ENCODE measurements at places on chromosomes 6 and 20. TPM values are rescaled to one million over a fixed set of nuclear protein-coding genes. Genes with fewer than 3 reads are reported as not detected.

Gene CALHM4
- not detected for total RNA-seq

Gene TPD52L1
- total RNA-seq, result 26.8 TPM

Gene TRAPPC3L
- total RNA-seq, result not detected

Gene ZNF165
- 3.0 TPM for total RNA-seq

Gene RIPOR3
- 1.3 TPM for total RNA-seq

- no peaks in the 10 kb centered on the region for H3K27me3 ChIP-seq
- no peaks in the 10 kb centered on the region for H3K36me3 ChIP-seq
Measured at GRCh38 chr6:19895866-19896692, 58.9 kb downstream of the ID4 start.

- DNase-seq, result no peak
- H3K4me1 ChIP-seq, result no peaks in the 10 kb centered on the region
- H3K27me3 ChIP-seq, result no peaks in the 10 kb centered on the region
- H3K27ac ChIP-seq, result no peak overlapping the region
- no peak overlapping the region for H3K4me3 ChIP-seq
Measured at GRCh38 chr20:41889844-41890224, 271.7 kb upstream of the CHD6 start.

DNA sequence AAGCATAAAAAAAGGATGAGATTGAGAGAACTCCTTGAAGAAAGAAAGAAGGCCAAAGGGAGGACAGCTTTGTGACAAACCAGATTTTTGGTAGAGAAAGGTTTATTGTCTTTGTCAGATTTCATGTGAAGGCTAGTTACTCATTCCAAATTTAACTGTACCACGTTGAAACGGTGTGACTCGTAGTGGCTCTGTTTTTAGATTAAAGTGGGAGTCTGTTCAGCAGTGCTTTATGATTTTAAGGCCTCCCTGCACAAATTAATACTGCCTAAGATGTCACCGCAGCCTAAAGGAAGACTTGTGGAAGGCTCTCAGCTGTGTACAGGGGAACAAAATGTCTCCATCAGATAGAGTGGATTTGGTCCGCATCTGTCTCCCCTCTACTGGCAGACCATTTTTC, 35.9 kb downstream of the CDC40 start:
- no peaks in the 10 kb centered on the region for H3K4me1 ChIP-seq
- DNase-seq, result no peak
- no peak overlapping the region for H3K4me3 ChIP-seq

DNA sequence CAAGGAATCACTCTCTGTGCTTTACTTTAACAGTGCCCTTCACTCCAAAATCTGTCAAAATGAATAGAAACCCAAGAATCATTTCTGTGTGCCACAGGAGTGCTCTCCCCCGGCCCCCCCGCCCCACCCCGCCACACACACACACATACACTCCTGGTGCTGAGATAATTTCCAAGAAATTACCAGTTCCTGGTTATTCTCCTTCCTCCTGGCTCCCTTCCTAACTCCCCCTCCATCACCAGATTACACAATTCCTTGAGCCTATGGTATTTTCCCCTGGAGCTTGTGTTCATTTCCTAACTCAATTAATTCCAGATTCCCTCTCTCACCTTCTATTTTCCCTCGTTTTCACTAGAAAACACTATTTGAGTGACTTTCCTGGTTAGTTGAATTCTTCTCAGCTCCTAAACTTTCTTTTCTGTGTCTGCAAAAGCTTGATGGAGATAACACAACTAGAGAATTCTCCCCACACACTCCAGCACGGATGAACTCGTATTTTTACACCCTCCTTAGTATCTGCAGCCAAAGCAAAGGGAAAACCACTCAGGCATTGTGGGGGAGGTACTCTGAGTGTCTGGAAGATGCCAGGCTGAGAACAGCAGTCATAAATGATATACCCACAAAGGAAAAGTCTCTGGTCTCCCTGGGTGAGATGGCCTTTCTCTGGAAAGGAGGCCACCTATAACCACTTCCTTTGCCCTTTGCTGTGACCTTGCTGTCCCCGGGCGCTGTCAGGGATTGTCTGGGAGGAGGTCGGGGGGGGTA, 1.9 kb upstream of the SLC24A3 start:
- DNase-seq, result no peak
- H3K4me3 ChIP-seq, result no peak overlapping the region
- H3K27me3 ChIP-seq, result peaks cover 5% of the 10 kb centered on the region
- H3K36me3 ChIP-seq, result no peaks in the 10 kb centered on the region
- H3K27ac ChIP-seq, result no peak overlapping the region
- peaks cover 3% of the 10 kb centered on the region for H3K4me1 ChIP-seq

DNA sequence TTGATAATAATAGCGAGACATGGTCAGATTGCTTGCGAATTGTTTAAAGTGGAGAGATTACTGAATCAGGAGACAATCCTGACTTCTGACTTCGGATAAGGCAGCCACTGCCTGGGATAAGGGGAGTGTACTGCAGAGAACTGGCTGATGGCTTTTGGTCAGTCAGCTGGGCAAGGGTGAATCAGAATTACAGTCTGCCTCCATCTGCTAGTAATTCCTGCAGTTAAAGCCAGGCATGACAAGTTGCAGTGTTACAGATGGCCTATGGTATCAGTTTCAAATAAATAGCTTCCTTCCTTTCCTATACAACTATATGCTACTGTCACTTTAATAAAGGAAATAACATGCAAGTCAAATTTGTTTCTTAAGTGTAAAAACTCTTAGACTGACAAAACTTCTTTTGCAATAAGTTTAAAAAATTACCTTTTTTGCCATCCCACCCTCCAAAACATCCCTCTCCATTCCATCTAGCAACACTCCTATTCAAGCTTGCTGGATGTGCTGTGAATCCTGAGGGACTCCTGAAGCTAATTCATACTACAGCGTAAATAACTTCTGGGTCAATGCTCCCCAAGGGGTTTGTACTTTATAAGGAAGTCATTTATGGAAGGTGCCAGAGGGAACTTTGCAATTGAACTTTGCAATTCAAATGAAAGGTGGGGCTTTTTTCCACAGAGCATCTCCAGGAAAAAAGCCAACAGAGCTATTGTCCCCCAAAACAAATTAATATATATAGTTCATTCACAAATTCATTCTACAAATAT, 245.2 kb downstream of the ADGRB3 start:
- no peaks in the 10 kb centered on the region for H3K36me3 ChIP-seq
- no peak for DNase-seq
- H3K4me1 ChIP-seq, result no peaks in the 10 kb centered on the region
- no peaks in the 10 kb centered on the region for H3K27me3 ChIP-seq

- no peaks in the 10 kb centered on the region for H3K36me3 ChIP-seq
- peaks cover 6% of the 10 kb centered on the region for H3K4me1 ChIP-seq
- no peak overlapping the region for H3K4me3 ChIP-seq
- no peaks in the 10 kb centered on the region for H3K27me3 ChIP-seq
Measured at GRCh38 chr6:170260686-170261085, 30.2 kb downstream of the DLL1 start.

DNA sequence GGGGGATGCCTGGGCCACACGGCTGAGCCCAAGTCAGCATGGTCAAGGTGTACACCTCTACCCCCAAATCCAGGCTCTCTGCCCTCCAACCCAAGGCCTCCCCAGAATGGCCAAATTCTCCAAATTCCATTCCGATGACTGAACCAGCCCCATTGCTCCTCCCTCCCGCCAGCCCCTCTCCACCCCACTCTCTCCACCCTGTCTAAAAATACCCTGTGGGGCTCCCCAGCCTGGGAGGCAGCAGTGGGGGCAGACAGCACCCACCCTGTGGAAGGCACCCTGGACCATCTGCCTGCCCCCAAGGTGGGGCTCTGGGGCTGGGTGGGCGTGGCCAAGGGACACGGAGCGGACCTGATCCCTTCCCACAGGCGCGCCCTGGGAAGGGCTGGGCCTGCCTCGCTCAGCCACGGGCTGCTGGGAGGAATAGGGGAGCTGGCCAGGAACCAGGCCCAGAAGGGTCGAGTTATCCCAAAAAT, 11.4 kb downstream of the TEAD3 start:
- DNase-seq, result no peak
- H3K4me1 ChIP-seq, result no peaks in the 10 kb centered on the region
- no peak overlapping the region for H3K4me3 ChIP-seq
- H3K36me3 ChIP-seq, result no peaks in the 10 kb centered on the region

DNA sequence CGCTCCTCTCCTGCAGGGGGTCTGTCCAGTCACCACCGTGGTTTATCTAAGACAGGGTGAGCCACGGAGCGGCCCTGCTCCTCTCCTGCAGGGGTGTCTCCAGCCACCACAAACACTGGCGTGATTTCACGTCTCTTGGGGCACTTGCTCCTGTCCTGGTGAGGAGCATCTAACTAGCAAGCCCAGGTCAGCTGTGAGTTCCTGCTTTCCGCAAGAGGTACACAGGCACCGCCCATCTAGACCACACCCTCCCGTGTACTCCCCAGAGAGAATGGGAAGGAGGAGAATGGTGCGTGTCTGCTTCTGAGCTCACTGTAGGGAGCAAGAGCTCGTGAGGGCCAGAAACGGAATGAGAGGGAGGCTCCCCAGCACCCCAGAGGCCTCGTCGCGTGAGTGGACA, 40.7 kb downstream of the DACT2 start:
- no peaks in the 10 kb centered on the region for H3K27me3 ChIP-seq
- no peak overlapping the region for H3K27ac ChIP-seq
- DNase-seq, result no peak
- H3K4me3 ChIP-seq, result no peak overlapping the region
- peaks cover 14% of the 10 kb centered on the region for H3K4me1 ChIP-seq
- H3K36me3 ChIP-seq, result no peaks in the 10 kb centered on the region

DNA sequence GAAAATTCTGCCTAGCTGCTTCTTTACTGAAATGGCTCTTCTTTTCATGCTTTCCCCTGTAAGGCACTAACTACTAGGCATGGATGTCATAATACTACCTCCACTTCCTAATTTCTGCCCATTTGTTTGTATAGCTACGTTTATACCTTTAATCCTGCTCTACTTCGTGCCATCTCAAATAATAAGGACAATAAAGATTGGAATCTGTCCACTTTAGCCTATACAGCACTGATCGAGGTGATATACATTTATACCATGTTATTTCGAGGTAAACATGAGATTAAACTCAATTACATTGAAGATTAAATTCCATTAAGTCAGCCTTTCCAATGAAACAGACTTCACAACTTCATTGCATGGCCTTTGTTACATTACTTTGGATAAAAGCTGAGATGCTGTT, 390.6 kb upstream of the MARCKS start:
- H3K27ac ChIP-seq, result no peak overlapping the region
- no peak for DNase-seq
- H3K27me3 ChIP-seq, result no peaks in the 10 kb centered on the region
- H3K36me3 ChIP-seq, result no peaks in the 10 kb centered on the region

DNA sequence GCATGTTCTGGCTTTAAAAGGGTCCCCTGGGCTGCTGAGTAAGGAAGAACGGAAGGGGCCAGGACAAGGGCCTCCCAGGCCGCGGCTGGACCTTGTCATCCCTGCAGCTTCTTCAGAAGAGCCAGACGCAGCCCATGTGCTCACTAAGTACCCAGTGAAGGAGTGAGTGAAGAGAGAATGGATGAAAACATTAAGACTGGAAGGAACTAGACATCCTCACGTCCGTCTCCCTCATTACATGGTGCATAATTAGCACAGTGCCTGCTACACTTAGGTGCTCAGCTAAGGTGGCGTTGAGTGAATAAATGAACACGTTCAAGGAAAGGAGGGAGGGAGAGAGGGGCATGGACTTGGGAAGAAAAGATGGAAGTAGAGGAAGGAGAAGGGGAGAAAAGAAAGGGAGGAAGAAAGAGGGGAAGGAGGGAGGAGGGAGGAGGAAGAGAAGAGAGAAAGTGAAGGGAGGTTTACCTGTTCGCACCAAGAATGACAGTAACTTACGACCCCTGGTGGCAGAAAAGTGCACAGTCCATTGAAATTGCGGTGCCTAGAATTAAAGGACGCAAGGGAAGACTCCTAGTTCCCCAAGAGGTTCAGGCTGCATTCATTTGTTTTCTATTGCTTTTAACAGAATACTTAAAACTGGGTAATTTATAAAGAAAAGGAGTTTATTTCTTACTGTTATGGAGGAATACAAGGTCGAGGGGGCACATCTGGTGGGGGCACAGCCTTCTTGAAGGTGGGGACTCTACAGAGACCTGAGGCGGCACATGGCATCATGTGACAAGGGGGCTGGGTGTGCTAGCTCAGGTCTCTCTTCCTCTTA, 8.0 kb downstream of the TP53RK start:
- peak; percentile 72 for DNase-seq
- H3K27ac ChIP-seq, result no peak overlapping the region
- no peaks in the 10 kb centered on the region for H3K36me3 ChIP-seq
- H3K4me3 ChIP-seq, result no peak overlapping the region
- H3K4me1 ChIP-seq, result peaks cover 11% of the 10 kb centered on the region
- H3K27me3 ChIP-seq, result no peaks in the 10 kb centered on the region

GRCh38 chr6:56445818-56446217, 196.9 kb downstream of the DST start:
- peaks cover 9% of the 10 kb centered on the region for H3K4me1 ChIP-seq
- no peak for DNase-seq
- H3K36me3 ChIP-seq, result no peaks in the 10 kb centered on the region
- H3K27ac ChIP-seq, result no peak overlapping the region
- no peaks in the 10 kb centered on the region for H3K27me3 ChIP-seq
- no peak overlapping the region for H3K4me3 ChIP-seq

GRCh38 chr6:136627191-136627590, 77.0 kb upstream of the MAP7 start:
- no peak for DNase-seq
- H3K4me1 ChIP-seq, result no peaks in the 10 kb centered on the region
- H3K36me3 ChIP-seq, result no peaks in the 10 kb centered on the region
- H3K27me3 ChIP-seq, result no peaks in the 10 kb centered on the region

GRCh38 chr20:62723351-62723750, 14.7 kb downstream of the NTSR1 start:
- H3K27me3 ChIP-seq, result no peaks in the 10 kb centered on the region
- no peak for DNase-seq
- no peaks in the 10 kb centered on the region for H3K4me1 ChIP-seq
- H3K4me3 ChIP-seq, result no peak overlapping the region

- H3K4me1 ChIP-seq, result no peaks in the 10 kb centered on the region
- no peaks in the 10 kb centered on the region for H3K27me3 ChIP-seq
- DNase-seq, result no peak
- H3K4me3 ChIP-seq, result no peak overlapping the region
Measured at GRCh38 chr20:44990957-44991356, 24.6 kb downstream of the STK4 start.

DNA sequence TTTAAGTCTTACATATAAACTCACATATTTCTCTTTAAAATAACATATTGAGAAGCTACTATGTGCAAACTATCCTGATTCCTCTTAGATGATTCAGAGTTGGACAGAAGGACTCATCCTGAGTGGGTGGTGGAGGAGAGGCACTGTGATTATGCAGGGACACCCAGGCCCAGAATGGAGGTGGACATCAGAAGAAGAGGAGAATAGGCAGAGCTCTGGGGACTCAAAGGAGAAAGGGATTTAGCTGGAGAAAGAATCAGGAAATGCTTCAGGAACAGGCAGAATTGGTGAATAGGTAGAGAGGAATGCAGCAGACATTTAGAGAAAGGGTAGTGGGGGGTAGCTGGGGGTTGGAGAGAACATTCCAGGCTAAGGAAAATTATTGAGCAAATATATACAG, 17.4 kb downstream of the RCAN2 start:
- no peak for DNase-seq
- no peak overlapping the region for H3K4me3 ChIP-seq
- H3K36me3 ChIP-seq, result no peaks in the 10 kb centered on the region
- no peaks in the 10 kb centered on the region for H3K27me3 ChIP-seq
- H3K27ac ChIP-seq, result no peak overlapping the region

- H3K27me3 ChIP-seq, result no peaks in the 10 kb centered on the region
- no peaks in the 10 kb centered on the region for H3K36me3 ChIP-seq
- H3K4me1 ChIP-seq, result no peaks in the 10 kb centered on the region
- H3K4me3 ChIP-seq, result no peak overlapping the region
- no peak for DNase-seq
- no peak overlapping the region for H3K27ac ChIP-seq
Measured at GRCh38 chr6:167475947-167476346, 151.1 kb downstream of the TTLL2 start.

GRCh38 chr20:59783641-59784010, 149.8 kb downstream of the SYCP2 start:
- H3K27me3 ChIP-seq, result no peaks in the 10 kb centered on the region
- H3K36me3 ChIP-seq, result no peaks in the 10 kb centered on the region
- H3K4me1 ChIP-seq, result no peaks in the 10 kb centered on the region
- no peak overlapping the region for H3K4me3 ChIP-seq
- no peak for DNase-seq

Data from pancreas (tissue), 10 donors.